ENCODE measurements at places on chromosomes 3 and 15. TPM values are rescaled to one million over a fixed set of nuclear protein-coding genes. Genes with fewer than 3 reads are reported as not detected.

The PXYLP1 gene
- 10.1 TPM for total RNA-seq

The SPATA12 gene
- not detected for total RNA-seq

The FEZF2 gene
- not detected for total RNA-seq

The SEMA5B gene
- total RNA-seq: 16.5 TPM

The STRIT1 gene
- not detected for total RNA-seq

The CP gene
- total RNA-seq: 46.3 TPM

The C3orf85 gene
- not detected for total RNA-seq

The CYP8B1 gene
- total RNA-seq: not detected

The ESYT3 gene
- 7.9 TPM for total RNA-seq

The LIPH gene
- not detected for total RNA-seq

The CELSR3 gene
- 1.5 TPM for total RNA-seq

The GOLGA6L4 gene
- total RNA-seq: 3.1 TPM

The TM4SF4 gene
- not detected for total RNA-seq

The THSD4 gene
- 9.6 TPM for total RNA-seq

The ENTPD3 gene
- total RNA-seq: 0.42 TPM

The AMT gene
- 10.7 TPM for total RNA-seq

The PLIN1 gene
- 291 TPM for total RNA-seq

The ZNF662 gene
- 15.5 TPM for total RNA-seq

The MKRN3 gene
- total RNA-seq: not detected

The SLC28A1 gene
- total RNA-seq: 0.42 TPM

The KCNMB3 gene
- total RNA-seq: 2.3 TPM

The GOLGA6A gene
- 0.20 TPM for total RNA-seq

The MTMR10 gene
- total RNA-seq: 53.5 TPM

The TTLL13 gene
- total RNA-seq: not detected

The TEX55 gene
- not detected for total RNA-seq

The LRRC49 gene
- total RNA-seq: 8.8 TPM

The RABL3 gene
- 15.3 TPM for total RNA-seq

The BNC1 gene
- total RNA-seq: 0.21 TPM

The CYP1A2 gene
- not detected for total RNA-seq

The AP3B2 gene
- 0.90 TPM for total RNA-seq

The CIB2 gene
- 11.0 TPM for total RNA-seq

The PIK3CB gene
- total RNA-seq: 32.1 TPM

The TSPAN3 gene
- total RNA-seq: 199 TPM

The CASR gene
- total RNA-seq: not detected

The FGF7 gene
- 216 TPM for total RNA-seq

The ILDR1 gene
- not detected for total RNA-seq

The ZNF717 gene
- total RNA-seq: 27.1 TPM

The TMEM40 gene
- total RNA-seq: not detected

The GOLGA6B gene
- total RNA-seq: 0.42 TPM

The SLC51B gene
- total RNA-seq: 2.7 TPM

The SNRPA1 gene
- total RNA-seq: 33.9 TPM

The TM4SF18 gene
- 6.3 TPM for total RNA-seq

The VILL gene
- total RNA-seq: 13.6 TPM

The MAPK6 gene
- total RNA-seq: 20.9 TPM

The NGRN gene
- 76.9 TPM for total RNA-seq

The OXSM gene
- total RNA-seq: 4.5 TPM
